ENCODE measurements at places on chromosomes 3 and 15. TPM values are rescaled to one million over a fixed set of nuclear protein-coding genes. Genes with fewer than 3 reads are reported as not detected.

DNA sequence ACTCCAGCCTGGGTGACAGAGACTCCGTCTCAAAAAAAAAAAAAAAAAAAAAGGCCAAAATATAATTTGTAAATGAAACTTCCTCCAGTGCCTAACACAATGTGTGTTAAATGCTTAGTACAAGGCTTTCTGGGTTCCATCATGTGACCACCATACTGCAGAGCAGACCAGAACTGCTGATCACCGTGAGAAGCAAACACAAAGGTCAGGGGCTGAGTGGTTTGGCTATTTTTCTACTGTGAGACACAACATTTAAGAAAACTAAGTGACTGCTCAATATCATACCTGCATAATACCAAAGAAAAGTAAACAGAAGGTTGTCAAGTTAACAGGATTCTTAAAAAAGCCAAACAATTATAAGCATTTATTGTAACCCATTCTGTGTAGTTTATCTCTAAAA is 13.2 kb downstream of the ABCC5 start:
- H3K27ac ChIP-seq = no peak overlapping the region
- no peak for DNase-seq
- H3K4me3 ChIP-seq = no peak overlapping the region
- H3K27me3 ChIP-seq = no peaks in the 10 kb centered on the region
- H3K4me1 ChIP-seq = peaks cover 4% of the 10 kb centered on the region

DNA sequence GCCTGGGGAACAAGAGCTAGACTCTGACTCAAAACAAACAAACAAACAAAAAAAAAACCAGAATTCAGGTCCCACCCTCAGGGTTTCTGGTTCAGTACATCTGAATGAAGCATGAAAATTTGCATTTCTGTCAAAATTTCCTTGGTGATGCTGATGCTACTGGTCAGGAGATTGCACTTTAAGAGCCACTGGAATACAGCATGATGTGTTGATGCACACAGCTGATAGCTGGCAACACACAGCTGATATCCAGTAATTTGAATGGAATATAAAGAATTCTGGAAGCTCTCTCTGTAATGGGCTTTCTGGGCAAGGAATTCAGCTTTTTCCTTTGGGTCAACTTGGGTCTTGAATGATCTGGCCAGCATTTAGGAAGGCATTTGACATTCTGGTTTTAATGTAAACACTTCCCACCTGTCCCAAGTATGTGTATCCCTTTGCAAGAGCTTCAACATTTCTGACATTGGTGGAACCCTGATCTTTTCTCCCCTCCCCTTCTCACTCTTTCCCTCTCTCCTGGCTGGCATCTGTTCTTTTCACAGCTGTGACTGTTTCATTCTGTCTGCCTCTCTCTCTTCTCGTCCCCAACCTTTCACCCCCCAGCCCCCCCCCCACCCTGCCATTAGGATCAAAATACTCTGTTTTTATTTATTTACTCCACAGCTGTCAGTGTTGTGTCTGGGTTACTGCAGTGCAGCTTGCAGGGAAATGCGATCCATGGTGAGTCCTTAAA is 189.5 kb downstream of the TPRG1 start:
- H3K27me3 ChIP-seq = no peaks in the 10 kb centered on the region
- no peaks in the 10 kb centered on the region for H3K36me3 ChIP-seq
- no peak overlapping the region for H3K4me3 ChIP-seq
- H3K27ac ChIP-seq = no peak overlapping the region
- no peak for DNase-seq

The SLCO3A1 gene
- total RNA-seq = 35.3 TPM

- H3K36me3 ChIP-seq = no peaks in the 10 kb centered on the region
- H3K4me1 ChIP-seq = no peaks in the 10 kb centered on the region
- H3K27ac ChIP-seq = no peak overlapping the region
- no peak overlapping the region for H3K4me3 ChIP-seq
- no peak for DNase-seq
Measured at GRCh38 chr3:119796785-119797184, 14.9 kb downstream of the NR1I2 start.

The TRAT1 gene
- total RNA-seq = not detected

The GRIP2 gene
- 0.62 TPM for total RNA-seq

GRCh38 chr15:98734466-98735199 is 86.3 kb downstream of the IGF1R start:
- H3K27ac ChIP-seq = no peak overlapping the region
- no peak overlapping the region for H3K4me3 ChIP-seq
- no peaks in the 10 kb centered on the region for H3K36me3 ChIP-seq

The CADPS gene
- total RNA-seq = 4.0 TPM

- no peaks in the 10 kb centered on the region for H3K4me1 ChIP-seq
- no peak overlapping the region for H3K27ac ChIP-seq
- no peaks in the 10 kb centered on the region for H3K27me3 ChIP-seq
- no peak for DNase-seq
- no peak overlapping the region for H3K4me3 ChIP-seq
- H3K36me3 ChIP-seq = no peaks in the 10 kb centered on the region
Measured at GRCh38 chr3:121914081-121914998, 20.1 kb downstream of the SLC15A2 start.

The CTXN2 gene
- total RNA-seq = not detected

DNA sequence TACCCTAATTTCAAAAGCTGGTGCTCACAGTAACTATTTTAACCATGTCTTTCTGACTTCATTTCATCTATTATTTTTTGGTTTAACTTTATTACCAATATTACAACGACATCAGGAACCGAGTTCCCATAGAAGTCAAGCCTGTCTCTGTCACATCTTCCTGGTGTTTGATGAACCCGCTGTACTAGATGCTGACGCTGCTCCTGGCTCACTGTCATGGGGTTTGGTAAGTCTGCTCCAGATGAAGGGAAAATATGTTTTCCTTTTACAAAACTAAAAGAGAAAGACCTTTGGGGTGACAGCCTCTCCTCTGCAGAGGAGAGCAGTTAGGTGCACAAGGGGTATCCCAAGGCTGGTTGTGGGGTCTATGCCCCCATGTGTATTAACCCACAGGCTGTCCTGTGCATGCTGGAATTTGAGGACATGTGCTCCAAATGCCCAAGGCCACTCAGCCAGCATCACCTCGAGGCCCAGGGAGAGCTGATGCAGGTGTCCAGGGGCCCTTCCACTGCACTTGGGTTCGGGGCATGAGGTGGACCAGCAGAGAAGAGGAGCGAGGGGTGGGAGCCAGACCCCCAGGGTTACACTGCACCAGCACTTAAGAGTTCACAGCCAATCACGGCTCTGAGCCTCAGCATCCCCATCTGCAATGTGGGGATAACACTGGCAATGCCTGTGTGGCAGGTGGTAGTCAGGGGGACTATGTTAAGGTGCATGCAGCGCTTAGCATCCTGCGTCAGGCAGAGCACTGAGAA is 62.2 kb downstream of the ATP10A start:
- H3K27me3 ChIP-seq = no peaks in the 10 kb centered on the region
- H3K27ac ChIP-seq = no peak overlapping the region
- DNase-seq = no peak

GRCh38 chr3:171892457-171892856 is 49.3 kb downstream of the TMEM212 start:
- H3K27ac ChIP-seq = no peak overlapping the region
- H3K4me1 ChIP-seq = no peaks in the 10 kb centered on the region
- no peak overlapping the region for H3K4me3 ChIP-seq
- no peak for DNase-seq

DNA sequence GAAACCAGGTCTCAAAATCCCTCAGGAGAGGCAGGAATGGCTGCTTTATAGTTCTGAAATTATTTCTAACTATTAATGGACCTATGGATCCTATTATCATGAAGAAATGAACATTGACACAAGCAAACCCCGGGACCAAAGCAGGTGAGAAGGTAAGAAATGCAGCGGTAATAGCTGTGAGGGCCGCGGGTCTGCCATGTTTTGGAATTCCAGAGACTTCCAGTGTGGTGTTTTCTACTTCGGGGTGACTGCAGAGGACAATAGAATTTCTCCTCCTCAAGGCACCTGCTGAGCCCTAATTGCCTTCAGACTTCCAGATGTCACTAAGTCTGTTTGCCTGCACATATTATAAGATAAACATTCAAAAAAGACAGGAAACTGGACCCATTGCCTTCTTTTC is 437.4 kb downstream of the GABRG3 start:
- no peak for DNase-seq
- H3K27me3 ChIP-seq = no peaks in the 10 kb centered on the region
- no peak overlapping the region for H3K4me3 ChIP-seq

DNA sequence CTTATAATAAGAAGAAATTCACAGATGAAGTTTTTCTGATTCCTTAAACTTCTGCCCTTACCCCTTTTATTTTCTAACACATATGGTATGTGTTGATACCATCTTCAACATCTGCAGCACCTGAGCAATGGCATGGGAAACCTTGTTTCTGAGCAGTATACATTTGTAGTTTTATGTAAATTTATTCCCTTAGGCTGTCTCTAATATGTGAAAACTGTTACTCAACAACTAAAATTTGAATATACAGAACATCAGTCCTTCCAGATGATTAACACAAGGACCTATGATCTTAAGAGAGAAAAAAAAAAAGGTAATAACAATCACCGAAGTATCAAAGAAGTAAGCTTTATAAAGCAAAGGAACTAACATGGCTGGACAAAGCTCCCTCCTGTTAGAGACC is 190.5 kb downstream of the TBC1D5 start:
- H3K27me3 ChIP-seq = no peaks in the 10 kb centered on the region
- no peak overlapping the region for H3K4me3 ChIP-seq
- no peak overlapping the region for H3K27ac ChIP-seq
- H3K36me3 ChIP-seq = no peaks in the 10 kb centered on the region
- no peaks in the 10 kb centered on the region for H3K4me1 ChIP-seq

GRCh38 chr15:77002954-77003912 is 8.3 kb downstream of the PSTPIP1 start:
- no peak for DNase-seq
- H3K4me1 ChIP-seq = no peaks in the 10 kb centered on the region
- no peak overlapping the region for H3K27ac ChIP-seq
- H3K36me3 ChIP-seq = no peaks in the 10 kb centered on the region
- no peaks in the 10 kb centered on the region for H3K27me3 ChIP-seq
- no peak overlapping the region for H3K4me3 ChIP-seq

GRCh38 chr3:167467848-167468611 is 5.8 kb downstream of the SERPINI2 start:
- H3K36me3 ChIP-seq = no peaks in the 10 kb centered on the region
- H3K4me1 ChIP-seq = no peaks in the 10 kb centered on the region
- no peak for DNase-seq
- no peak overlapping the region for H3K4me3 ChIP-seq

The GOLGA6L7 gene
- total RNA-seq = 2.7 TPM

DNA sequence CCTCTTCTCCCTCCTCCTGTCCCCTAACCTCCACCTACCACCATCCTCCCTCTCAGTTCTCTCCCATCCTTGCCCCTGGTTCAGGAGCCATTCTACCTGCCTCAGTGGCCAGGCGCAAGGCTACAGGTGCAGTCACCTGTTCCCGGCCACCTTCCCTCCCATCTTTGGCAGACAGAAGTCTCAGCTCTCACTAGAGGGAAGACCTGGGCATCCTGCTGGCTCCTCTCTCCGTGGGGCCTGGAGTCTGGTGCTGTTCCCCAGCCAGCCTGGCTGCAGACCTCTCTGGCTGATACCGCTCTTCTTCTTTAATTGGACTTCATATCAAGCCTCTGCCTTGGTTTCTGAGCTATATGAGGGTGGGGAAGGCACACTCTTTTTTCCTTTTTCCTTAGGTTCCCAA is 53.0 kb upstream of the SLC6A1 start:
- no peak overlapping the region for H3K4me3 ChIP-seq
- no peaks in the 10 kb centered on the region for H3K27me3 ChIP-seq
- H3K27ac ChIP-seq = no peak overlapping the region

The MOBP gene
- total RNA-seq = 2.4 TPM

The PLS1 gene
- 7.0 TPM for total RNA-seq

GRCh38 chr15:34297059-34297458 is 40.5 kb downstream of the SLC12A6 start:
- H3K27me3 ChIP-seq = no peaks in the 10 kb centered on the region
- no peak overlapping the region for H3K27ac ChIP-seq
- no peak for DNase-seq
- no peaks in the 10 kb centered on the region for H3K36me3 ChIP-seq

The CD86 gene
- total RNA-seq = 0.68 TPM

The MEX3B gene
- 0.73 TPM for total RNA-seq

- no peak overlapping the region for H3K4me3 ChIP-seq
- H3K27me3 ChIP-seq = no peaks in the 10 kb centered on the region
- no peak overlapping the region for H3K27ac ChIP-seq
Measured at GRCh38 chr15:73482166-73482565, 39.2 kb downstream of the REC114 start.

GRCh38 chr3:42368861-42369260 is 41.5 kb downstream of the LYZL4 start:
- no peaks in the 10 kb centered on the region for H3K4me1 ChIP-seq
- H3K27ac ChIP-seq = no peak overlapping the region
- no peaks in the 10 kb centered on the region for H3K36me3 ChIP-seq

DNA sequence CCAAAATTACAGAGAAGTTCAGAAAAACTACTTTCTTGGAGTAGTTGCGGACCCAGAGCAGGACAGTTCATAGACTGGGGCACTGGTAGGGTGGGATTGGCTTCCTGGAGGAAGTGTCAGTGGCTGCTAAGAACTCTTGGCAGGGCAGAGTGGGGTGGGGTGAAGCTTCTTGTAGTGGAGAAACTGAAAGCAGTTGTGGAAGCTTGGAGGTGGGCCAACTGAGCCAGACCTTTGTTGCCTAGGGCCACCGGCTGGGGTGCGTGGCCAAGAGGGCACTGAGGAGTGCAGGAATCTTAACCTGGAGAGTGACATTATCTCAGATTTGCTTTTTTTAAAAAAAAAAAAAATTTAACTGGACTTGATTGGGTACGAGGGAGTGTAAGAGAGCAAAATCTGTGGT is 3.1 kb downstream of the KAT2B start:
- no peak overlapping the region for H3K4me3 ChIP-seq
- peak overlapping the region; percentile 60 for H3K27ac ChIP-seq
- no peaks in the 10 kb centered on the region for H3K4me1 ChIP-seq
- no peaks in the 10 kb centered on the region for H3K27me3 ChIP-seq
- no peaks in the 10 kb centered on the region for H3K36me3 ChIP-seq

DNA sequence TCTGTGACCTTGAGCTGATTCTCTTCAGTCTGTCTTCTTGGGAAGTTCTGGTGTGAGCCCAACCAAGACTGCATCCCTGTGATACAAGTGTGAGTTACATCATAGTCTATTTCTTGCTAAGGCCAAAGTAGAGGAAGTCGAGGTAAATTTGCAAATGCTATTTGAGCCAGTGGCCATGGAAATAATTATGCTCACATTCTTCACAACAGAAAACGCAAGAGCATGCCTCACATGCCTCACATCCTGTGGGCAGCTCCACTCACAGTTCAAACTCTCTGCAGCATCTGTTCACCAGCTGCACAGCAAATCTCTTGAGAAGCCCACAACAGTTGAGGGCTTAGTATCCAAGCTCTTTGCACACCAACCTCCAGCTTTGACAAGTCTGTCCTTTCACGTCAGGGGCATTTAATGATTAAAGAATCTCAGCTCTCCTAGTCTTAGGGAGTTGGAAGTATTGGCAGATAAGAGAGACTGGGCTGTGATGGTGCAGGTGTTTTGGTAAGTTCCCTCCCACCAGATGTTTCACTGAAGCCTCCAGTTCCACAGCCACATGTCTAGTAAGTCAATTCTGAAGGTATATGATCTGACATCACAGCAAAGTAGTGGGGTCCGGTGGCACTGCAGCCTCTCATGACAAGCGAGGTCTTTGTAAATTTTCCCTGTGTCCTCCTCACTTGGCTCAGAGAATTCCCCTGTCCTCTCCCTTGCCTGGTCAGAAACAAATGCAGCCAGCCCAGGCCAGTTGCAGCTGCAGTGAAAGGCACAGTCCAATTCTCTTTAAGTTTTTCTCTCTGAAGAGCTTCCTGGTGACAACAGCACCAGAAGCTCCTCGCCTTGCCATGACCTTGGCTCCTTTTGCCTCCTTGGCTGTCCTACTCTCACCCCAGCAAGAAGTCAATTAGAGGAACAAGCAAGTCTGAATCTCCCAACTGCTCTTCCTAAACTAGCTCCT is 166.1 kb downstream of the SSR3 start:
- no peaks in the 10 kb centered on the region for H3K27me3 ChIP-seq
- no peak for DNase-seq
- H3K4me1 ChIP-seq = no peaks in the 10 kb centered on the region
